ENCODE measurements at places on chromosomes 12 and 14.

DNA sequence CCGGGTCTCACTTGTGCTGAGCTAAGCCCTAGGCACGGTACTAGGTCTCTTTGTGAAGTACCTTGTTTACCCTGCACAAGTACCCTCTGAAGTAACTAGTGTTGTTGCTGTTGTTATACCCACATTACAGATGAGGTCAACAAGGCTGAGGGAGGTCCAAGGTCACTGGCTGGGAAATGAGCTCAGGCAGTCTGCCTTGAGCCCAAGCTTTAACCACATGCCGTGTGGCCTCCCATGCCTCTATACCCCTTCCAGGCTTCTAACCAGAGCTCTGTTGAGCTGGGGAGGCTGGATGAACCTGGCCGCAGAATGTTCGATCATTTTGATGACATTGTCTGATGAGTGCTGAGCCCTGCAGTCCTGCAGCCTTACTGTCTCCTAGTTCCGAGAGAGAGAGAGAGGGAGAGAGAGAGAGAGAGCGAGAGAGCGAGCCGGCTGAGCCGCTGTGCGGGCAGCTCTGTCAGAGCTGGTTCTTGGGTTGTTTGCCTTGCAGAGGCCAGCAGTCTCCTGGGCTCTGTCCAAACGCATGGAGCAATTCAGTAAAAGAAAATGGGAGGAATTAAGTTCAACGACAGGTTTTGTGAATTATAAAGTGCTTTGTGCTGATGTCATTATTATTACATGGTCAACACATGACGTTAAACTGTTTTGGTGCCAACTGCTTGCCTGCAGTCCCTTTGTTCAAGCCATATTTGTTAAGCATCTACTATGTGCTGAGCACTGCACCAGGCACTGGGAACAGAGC lies 13.1 kb downstream of the JDP2 start:
- DNase-seq, result no peak

DNA sequence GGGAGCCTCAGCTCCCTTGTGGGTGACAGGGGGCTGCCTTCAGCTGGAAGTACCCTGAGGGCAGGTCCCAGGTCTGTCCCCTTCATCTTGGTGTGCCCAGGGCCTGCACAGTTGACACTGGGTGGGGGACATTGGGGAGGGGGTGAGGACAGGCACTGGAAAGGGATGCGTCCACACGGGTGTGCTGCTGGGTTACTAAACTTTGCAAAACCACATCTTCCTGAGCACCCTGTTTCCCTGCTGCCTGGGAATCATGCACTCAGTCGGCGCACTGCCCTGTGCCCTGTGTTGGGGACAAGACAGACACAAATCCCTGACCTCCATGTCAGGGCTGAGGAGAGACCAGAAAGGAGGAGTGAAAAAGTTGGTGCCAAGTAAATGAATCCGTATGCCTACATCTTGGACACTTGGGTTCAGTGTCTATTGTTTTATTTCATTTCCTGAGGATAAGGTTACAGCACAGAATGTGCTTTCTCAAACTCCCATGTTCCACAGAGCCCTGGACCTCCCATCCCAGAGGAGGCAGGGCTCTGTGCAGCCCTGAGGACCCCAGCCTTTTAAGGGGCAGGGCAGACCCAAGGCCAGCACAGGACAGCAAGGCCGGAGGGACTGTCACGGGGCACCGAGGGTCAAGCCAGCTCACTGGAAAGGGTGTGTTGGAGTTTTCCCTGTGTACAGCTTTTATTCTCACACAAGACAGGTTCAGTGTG lies 2.9 kb upstream of the SLC25A29 start:
- no peak for DNase-seq

DNA sequence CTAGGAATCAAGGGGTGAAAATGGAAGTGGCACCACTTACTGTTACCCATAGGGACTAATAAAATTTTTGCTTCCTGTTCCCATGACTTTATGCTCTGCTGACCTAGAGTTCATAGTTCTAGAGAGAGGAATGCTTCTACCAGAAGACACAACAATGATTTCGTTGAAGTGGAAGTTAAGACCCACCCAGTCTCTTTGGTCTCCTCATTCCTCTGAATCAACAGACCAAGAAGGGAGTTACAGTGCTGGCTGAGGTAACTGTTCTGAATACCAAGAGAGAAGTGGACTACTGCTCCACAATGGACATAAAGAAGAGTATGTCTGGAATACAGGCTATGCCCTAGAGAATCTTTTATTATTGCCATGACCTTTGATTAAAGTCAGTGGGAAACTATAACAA lies 23.5 kb upstream of the DYRK2 start:
- no peak for DNase-seq

GRCh38 chr14:65255583-65256461 lies 153.5 kb upstream of the MAX start:
- peak; percentile 83 for DNase-seq

GRCh38 chr12:92029902-92030586 lies 115.6 kb downstream of the BTG1 start:
- no peak for DNase-seq

DNA sequence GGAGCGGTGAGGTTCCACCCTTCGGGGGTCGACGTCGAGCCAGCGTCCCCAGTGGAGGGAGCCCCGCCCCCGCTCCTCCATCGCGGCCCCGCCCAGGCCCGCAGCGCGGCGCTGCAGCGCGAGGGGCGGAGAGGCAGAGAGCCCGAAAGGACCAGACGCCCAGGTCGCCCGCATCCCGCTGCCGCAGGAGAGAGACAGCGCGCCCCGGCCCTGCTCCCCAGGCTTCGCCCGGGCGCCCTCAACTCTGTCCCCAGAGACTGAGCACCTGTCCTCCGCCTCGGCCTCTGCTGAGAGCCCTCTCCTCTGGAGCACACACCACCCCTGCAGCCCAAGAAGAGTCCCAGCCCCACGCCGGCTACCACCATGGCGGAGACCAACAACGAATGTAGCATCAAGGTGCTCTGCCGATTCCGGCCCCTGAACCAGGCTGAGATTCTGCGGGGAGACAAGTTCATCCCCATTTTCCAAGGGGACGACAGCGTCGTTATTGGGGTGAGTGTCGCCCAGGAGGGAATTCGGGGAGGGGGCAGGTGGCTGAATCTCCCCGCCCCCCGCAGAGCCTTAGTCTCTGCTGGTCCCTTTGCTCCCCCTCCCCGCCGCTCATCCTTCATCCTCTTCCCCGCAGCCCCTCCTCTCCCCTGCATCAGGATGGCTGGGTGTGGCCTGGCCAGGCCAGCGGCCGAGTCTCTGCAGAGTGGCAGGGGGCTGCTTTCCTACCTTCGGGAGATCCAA lies at the start of gene KIF5A:
KIF5A (plus strand) TSS at position 136 of the 732 bp plus-strand sequence; CDS start at position 364, 228 bp downstream.
- DNase-seq, result peak; percentile 81

DNA sequence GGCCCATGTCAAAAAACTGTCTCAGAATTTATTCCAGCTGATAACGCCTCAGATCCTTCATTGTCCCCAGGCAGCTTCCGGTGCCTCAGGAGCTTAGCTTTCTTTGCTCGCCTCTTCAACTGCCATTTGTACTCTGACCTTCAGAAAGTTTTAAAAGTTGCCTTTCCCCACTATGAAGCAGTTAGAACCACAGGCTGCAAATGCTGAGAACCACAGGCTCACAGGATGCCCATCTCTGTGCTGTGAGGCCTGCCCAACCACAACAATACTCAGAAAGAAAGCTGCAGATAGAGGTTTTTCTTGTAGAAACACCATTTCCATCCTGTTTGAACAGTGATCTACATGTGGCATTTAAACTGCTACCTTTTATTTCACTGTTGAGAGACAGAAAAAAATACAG lies 131.1 kb downstream of the PRKCH start:
- DNase-seq, result no peak

GRCh38 chr12:121781484-121781997 lies 11.9 kb downstream of the RHOF start:
- DNase-seq, result no peak

- DNase-seq, result no peak
These were observed 115.7 kb downstream of the NCOR2 start for GRCh38 chr12:124451637-124452243.

DNA sequence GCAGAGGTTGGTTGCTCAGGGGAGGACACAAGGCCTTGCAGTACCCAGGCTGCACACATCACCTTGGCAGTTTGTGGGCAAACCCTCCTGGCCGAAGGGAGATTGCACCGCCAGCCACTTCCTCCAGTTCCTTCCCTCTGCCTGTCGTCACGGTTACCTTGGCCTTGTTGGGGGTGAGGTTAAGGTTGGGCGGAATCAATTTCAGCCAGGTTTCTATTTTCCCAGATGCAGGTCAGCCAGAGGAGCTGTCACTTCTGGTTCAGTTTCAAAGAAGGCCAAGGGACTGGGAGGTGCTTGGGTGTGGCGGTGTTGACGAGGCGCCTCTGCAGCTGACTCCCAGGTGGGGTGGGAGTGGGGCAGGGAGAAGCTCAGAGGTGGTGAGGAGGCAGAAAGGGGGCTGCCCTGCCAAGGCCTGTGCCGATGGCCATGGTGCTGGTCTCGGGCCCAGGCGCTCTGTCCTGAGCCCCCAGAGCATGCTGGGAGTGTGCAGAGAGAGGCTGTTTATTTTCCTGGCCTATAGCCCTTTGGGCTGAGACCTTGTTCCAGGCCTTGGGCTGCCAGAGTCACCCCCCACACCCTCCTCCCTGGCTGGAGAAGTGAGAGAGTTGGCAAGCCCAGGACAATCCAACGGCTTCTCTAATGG lies 31.4 kb downstream of the JDP2 start:
- peak; percentile 21 for DNase-seq

DNA sequence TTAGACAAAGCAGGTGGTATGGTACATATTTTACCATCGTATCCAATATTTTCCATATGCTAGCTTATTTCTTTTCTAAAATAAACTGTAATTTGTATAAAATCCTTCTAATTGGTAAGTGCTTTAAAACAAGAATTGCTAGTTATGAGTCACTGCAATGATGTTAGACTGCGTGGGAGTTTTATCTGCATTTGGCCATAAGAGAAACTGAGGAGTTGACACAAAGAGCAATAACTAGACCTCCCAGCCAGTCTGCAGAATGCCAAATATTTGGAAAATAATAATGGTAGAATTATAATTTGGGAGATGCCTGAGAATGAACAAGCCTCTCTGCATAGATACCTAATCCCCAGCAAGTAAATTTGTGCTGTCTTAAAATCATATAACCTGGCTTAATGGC lies 61.7 kb upstream of the PTPRR start:
- no peak for DNase-seq

GRCh38 chr14:105479431-105480158 lies 5.0 kb downstream of the CRIP2 start:
- DNase-seq, result peak; percentile 60

GRCh38 chr12:109097140-109097434 lies 310 bp upstream of the UNG start:
- DNase-seq, result no peak

- DNase-seq, result no peak
These were observed 3.2 kb downstream of the TOMM20L start for GRCh38 chr14:58398895-58399294.

GRCh38 chr14:63478437-63478852 lies 64.7 kb downstream of the PPP2R5E start:
- no peak for DNase-seq

- no peak for DNase-seq
These were observed 6.9 kb downstream of the C12orf75 start for GRCh38 chr12:105337391-105337790.

- DNase-seq, result no peak
These were observed 142.5 kb upstream of the SSTR1 start for GRCh38 chr14:38065106-38065762.

DNA sequence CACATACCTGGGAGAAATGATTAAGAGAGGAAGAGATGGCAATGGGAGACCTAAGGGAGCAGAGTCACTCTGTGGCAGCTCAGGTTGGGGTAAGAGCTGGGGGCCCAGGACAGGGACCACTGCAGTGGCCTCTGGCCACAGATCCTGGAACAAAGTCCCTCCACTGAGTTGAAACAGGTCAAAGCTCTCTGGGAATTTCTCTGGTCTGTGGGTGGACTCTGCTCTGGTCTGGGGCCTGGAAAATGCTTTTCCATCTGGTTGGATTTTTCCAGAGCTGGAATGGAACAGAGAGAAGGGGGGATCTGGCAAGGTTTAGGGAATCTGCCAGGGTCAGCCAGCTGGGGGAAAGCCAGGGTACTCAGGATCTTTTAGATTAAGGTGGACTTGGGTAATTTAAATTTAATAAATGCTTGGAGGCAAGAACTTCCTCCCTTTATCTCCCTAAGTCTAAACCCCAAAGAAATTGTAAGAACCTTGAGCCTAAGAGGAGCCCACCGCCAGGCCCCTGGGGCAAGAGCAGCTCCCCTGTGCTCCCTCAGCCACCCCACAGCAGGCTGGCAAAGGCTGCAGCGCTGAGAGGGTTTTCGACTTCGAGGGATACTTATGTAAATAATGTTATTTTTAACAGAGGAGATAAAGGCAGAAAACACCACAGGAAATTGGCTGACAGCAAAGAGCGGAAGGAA lies 3.7 kb downstream of the HOXC10 start:
- DNase-seq, result no peak

DNA sequence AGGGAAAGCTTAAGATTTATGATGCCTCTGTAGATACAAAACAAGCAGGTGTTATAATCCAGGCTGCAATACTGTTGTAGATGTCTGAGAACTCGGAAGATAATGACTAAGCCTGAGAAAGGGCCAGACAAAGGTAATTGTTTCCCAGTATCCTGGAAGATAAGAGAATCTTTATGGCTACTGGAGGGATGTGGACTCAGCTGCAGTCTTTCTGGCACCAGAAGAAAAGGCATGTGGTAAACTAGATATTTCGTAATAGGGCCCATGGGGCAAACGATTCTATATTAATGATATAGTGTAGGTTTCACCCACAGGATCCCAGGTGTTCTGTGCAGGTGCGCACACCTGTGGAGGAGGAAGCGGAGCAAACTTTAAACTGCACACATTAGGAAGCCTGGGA lies 9.2 kb upstream of the APOLD1 start:
- peak; percentile 61 for DNase-seq

DNA sequence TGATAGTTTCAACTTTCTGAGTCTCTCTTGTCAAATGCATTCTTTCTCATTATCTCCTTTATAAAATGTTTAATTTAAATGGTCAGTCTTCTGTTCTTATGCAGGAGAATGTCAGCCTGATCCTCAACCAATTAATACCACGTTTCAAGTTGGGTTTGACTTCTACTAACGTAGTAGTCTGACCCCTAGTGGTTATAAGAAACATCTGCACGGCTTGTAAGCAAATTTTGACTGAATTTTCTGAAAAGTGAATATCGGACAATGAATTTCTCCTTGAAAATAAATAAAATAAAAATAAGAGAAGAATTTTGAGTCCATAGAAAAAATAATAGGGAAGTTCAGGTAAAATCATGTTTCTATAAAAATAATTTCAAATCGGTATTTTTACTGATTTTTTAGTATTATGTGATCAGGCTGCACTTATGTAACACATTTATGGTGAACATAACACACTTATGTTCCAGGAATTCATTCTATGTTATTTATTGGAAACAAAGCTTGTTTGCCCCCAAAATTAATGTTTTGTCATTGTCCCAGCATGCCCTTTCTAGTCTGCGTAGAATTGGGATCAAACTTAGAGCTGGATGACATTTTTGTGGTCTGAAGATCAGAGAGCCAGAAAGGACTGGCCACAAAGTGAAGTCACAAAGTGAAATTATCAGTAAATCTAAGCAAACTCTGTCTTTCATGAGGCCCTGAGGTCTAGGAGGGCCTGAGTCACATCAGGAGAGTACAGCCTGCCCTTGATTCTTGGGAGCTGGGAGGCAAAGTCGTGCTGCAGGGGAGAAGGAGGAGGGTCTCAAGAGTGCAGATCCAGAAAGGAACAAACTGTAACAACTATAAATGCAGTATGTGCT lies 101.2 kb upstream of the STXBP6 start:
- DNase-seq, result peak; percentile 20

- DNase-seq, result no peak
These were observed at the start of gene ALX1 for GRCh38 chr12:85280165-85280983. Gene ALX1, plus strand, starts transcription at chr12:85280220. Its CDS starts 42 bp downstream, at chr12:85280262.

- DNase-seq, result peak; percentile 52
These were observed 8.0 kb upstream of the CERS5 start for GRCh38 chr12:50174971-50175715.
